ENCODE measurements at places on chromosomes 7 and 10.

DNA sequence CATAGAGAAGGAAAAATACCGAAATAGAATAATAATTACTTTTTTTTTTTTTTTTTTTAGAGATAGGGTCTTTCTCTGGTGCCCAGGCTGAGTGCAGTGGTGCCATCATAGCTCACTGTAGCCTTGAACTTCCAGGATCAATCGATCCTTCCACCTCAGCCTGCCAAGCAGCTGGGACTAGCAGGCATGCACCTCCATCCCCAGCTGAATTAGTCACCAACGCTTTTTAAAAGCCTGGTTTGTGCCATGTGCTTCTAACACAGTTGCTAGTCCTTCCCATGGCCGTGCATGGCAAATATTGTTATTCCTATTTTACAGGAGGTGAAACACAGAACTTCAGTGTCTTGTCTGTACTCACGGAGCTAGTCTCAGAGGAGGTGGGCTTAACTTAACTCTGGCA, 23.2 kb downstream of the LYZL2 start:
- no peak for DNase-seq

- no peak for DNase-seq
Measured at GRCh38 chr7:41874201-41874785, 171.4 kb upstream of the INHBA start.

- no peak for DNase-seq
Measured at GRCh38 chr10:54854389-54854788, 53.4 kb upstream of the PCDH15 start.

- DNase-seq, result no peak
Measured at GRCh38 chr7:94778711-94779459, 123.0 kb upstream of the SGCE start.

GRCh38 chr10:69139961-69140360, 16.0 kb downstream of the VPS26A start:
- no peak for DNase-seq

DNA sequence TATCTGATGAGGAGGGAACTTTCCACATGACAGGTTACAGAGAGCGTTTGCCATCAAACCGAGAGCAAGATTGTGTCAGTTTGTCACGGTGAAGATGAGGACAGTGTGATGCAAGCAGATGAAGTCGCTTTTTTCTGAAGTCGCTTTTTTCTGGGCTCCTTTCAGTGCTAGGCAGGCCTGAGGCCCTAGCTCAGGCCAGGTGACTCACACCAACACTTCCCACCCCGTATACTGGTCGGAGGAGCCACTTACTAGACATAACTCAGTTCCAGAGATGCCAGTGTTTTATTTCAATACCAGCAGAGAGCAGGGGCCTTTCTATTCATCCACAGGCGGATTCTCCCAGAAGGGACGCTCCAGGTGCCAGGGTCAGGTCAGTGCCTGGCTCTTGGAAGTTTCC, 58.9 kb downstream of the SFMBT2 start:
- DNase-seq, result no peak

GRCh38 chr10:62071846-62072281, 170.4 kb downstream of the ARID5B start:
- DNase-seq, result no peak

DNA sequence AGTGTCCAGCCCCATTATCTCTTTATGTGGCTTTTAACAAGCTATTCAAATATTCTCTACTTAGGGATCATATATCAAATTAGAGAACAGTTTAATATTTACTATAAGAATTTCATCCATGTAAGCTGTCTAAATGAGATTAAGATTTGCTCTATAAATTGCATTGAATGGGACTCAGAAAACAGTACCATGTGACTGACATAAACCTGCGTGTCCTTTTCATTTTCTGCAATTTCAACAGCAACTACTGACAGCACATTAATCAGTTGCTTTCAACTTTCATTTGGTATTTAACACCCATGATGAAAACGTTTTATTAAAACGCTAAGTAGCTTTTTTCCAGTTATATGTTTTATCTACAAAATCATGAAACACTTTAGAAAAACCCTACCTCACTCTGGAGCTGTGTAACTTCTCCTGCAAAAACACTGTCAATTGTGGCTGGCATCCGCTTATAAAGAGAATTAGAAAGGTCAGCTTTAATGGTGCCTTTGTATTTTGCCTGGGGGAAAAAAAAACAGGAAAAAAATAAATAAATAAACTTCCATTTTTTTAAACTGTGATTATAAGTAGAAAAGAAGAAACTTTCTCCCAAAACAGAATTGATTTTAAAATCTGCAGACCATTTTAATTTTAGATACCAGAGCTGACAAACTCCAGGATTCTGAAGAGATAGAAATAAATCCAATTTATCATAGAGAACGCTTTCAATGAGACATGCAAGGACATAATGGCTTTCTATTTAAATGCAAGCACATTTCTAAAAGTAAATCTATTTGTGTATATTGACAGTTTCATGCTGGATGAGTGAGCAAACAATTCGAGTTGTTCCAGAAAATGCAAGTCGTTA, 9.2 kb downstream of the NEBL start:
- DNase-seq, result no peak

GRCh38 chr7:26307226-26307625, 15.6 kb downstream of the SNX10 start:
- DNase-seq, result no peak

GRCh38 chr7:133428326-133428725, 175.4 kb downstream of the EXOC4 start:
- DNase-seq, result no peak

DNA sequence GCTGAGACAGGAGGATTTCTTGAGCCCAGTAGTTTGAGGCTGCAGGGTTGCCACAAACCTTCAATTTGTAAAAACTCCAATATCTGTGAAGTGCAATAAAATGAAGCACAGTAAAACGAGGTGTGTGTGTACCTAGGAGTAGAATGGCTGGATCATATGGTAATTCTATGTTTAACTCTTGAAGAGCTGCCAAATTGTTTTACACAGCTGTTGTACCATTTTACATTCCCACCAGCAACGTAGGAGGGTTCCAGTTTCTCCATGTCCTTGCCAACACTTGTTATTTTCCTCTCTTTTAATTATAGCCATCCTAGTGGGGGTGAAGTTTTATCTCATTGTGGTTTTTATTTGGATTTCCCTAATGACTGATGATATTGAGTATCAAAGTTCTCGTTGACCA, 16.2 kb downstream of the PLEKHA1 start:
- no peak for DNase-seq

DNA sequence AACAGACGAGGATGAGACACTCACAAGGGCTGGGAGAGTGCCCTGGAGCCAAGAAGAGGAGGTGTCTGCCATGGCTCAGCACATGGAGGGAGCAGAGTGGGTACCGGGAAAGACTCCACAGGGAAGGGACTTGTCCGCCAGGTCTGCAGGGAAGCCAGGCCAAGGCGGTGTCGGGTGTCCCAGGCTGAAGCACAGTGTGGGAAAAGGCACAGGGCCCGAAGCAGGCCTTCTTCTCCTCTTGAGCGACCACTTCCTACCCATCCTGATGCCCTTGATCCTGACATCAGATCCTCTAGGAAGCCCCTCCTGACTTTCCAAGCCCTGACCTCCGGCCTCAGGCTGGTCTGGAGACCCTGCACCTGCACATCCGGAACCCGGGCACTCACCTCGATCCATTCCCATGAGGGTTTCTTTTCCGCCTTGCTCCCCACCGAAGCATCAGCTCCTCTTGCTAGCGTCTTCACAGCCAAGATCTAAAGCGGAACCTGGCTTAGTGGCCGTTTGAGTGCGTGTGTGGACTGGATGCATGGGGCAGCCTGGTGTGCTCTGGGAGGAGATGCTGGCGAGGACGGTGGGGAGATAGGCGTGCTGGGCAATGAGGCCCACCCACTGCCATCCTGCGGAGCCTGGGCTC, 8.5 kb downstream of the CALML3 start:
- no peak for DNase-seq

GRCh38 chr7:105880571-105881330, 4.4 kb upstream of the ATXN7L1 start:
- DNase-seq, result no peak

DNA sequence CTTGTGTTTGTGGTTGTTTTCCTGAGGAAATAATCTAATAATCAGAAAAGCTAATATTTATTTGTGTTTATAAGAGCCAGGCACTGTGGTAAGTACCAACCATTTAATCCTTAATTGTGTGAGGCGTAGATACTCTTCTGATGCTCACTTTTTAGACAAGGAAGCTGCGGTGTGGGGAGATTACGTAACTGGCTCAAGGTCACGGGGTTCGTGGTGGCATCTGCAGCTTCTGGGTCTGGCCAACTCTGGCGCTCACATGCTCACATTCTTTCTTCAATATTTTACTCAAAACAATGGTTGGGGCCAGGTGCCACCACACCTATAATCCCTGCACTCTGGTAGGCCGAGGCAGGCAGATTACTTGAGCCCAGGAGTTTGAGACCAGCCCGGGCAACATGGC, 77.6 kb downstream of the RALA start:
- peak; percentile 62 for DNase-seq

DNA sequence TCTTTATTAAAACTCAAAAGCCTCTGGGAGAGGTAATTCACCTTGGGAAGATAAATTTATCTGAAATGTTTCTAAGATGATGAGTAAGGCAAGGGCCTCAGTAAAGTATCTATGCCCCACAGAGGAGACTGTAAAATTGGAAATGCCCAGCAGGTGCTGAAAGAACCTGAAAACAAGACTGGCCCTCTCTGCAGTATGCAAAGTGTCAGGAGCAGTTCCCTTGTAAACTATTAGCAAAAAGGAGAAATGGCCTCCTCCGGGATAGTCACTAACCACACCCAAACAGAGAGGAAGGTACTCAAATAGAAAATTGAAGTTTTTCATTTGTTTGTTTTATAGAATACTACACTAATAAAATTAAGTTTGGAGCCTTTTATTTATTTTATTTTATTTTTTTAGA, 81.2 kb downstream of the FZD1 start:
- no peak for DNase-seq

GRCh38 chr7:149209518-149210269, 14.3 kb downstream of the ZNF282 start:
- DNase-seq, result no peak

DNA sequence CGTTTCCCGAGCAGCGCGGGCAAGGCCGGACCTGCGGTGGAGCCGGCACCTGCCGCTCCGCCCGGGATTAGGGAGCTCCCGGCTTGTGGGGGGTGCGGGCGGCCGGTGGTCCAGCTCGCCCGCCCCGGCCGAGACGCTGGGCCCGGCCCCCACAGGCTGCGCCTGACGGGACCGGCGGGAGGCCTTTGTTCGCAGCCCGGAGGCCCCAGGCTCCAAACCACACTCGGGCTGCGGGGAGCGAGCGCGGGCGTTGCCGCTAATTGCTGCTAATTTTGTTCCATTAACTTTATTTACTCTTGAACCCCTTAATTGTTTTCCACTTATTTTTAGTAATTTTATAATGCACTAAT, 9.6 kb downstream of the UNCX start:
- no peak for DNase-seq

DNA sequence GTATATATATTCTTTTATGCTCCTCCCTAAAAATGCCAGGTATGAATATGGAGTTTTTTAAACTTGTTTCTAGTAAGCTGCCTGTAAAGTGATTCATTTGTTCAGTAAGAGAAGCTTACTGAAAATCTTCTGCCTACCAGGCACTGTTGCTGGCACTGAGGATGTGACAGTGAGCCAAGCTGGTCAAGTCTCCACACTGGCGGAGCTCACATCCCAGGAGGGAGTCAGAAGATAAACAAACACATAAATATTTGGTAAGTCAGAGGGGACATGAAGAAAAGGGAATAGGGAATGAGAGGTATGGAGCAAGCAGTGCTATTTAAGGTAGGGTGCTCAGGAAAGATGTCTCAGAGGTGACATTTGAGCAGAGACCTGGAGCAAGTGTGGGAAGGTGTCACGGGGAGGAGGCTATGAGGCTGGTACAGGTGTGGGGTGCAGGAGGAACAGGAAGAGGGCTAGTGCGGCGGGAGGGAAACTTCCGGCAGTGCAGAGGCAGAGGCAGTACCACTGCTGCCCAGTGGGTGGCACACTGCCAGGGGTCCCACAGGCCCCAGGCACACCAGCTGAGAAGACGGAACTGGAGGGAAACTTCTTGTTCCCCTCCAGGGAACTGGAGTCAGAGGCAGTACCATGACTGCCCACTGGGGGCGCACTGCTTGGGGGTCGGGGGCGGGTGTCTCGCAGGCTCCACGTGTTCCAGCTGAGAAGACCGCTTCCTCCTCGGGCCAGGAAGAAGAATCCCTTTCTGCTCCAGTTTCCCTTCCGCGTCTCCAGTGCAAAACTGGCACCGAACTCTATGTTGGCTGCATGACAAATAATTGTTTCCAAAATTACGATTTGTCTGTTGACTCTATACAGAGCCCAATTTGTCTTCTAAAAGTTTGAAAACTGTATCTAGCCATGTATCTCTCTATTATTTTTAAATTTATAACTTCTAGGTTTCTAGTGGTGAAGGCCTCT, 161.0 kb downstream of the TEX36 start:
- no peak for DNase-seq

DNA sequence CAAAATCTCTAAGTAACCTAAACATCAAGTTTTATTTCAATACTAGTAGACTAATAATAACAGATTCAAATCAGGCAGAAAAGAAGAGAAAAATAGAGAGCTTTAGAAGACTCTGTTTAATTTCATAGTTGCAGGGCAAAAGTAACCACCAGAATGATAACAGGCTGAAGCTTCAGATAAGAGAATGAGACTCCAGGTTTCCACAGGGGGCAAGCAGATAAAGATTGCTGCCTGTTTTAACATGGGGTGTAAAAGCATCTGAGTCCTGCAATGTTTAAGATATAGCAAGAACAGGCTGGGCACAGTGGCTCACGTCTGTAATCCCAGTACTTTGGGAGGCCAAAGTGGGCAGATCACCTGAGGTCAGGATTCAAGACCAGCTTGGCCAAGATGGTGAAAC, 11.0 kb downstream of the CROT start:
- no peak for DNase-seq

DNA sequence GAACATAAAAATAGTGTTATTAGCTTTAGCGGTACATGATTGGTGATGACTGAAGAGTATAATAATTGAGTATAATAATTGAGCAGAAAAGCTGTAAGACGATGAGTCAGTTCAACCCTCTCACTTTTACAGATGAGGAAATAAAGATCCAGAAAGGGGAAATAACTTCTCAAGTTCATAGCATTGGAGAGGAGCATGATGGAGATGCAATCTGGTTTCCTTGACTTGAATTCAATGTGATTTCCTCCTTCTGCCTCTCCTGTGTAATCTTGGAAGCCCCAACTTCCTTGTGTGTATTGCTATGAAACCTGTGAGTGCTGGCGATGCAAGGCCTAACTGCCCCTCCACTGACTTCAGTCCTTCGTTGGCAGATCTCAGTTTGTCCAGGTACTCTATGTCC, 265.1 kb downstream of the LRMDA start:
- no peak for DNase-seq

DNA sequence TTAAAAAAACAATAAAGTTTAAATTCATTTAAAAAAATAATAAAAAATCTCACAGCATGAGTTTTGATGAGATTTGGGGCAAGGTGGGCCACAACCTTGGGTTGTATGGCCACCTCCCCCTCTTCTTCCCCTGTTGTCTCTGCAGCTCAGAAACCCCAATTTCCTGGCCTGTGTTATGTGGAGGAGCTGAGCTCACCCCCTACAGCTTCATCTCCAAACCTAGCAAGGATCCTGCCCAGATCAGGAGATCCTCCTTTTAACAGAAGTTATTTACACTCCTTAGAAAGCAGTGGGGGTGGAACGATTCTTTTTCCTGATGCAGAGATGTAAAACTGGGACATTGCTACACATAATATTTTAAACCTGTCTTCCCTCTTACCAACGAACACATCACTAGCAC, 6.9 kb upstream of the SH2D4B start:
- no peak for DNase-seq

- DNase-seq, result no peak
Measured at GRCh38 chr7:146943483-146943882, 826.9 kb downstream of the CNTNAP2 start.

GRCh38 chr7:82204694-82205093, 238.9 kb downstream of the CACNA2D1 start:
- no peak for DNase-seq

GRCh38 chr10:103192089-103192450, 1.0 kb downstream of the NT5C2 start:
- DNase-seq, result no peak

Data from breast epithelium (tissue), 4 donors.